ENCODE measurements at places on chromosomes 1 and 21. TPM values are rescaled to one million over a fixed set of nuclear protein-coding genes. Genes with fewer than 3 reads are reported as not detected.

The EDN2 gene
- total RNA-seq = 3.7 TPM

The C1orf116 gene
- not detected for total RNA-seq

The S100A7A gene
- total RNA-seq = not detected

The C2CD4D gene
- not detected for total RNA-seq

The PLK3 gene
- 36.6 TPM for total RNA-seq

The LAMC1 gene
- 217 TPM for total RNA-seq

The IL22RA1 gene
- not detected for total RNA-seq

The SMIM1 gene
- not detected for total RNA-seq

DNA sequence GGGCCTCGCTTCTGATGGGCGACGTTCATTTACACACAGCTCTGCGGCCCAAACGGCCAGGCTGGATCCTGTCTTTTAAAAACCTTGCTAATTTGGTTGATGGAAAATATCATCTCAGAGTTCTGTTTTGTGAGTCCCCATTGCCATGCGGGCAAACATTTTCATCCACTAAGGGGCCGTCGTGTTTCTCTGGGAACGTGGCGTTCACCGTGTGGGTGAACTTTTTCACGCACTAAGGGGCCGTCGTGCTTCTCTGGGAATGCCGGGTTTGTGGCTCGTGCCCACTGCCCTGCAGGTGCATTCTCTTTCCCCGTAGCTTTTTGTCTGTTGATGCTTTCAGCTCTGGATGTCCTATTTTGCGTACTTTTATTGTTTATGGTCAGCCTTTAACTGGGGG lies 6.8 kb downstream of the COL18A1 start:
- no peak for DNase-seq

GRCh38 chr1:205243350-205244191 lies 15.8 kb downstream of the TMCC2 start:
- no peak for DNase-seq

GRCh38 chr1:13733711-13734110 lies 33.7 kb downstream of the PRDM2 start:
- DNase-seq = no peak

- DNase-seq = no peak
Observed at GRCh38 chr1:229674042-229674441, 48.0 kb downstream of the URB2 start.

GRCh38 chr1:201266774-201267173 lies 16.5 kb upstream of the PKP1 start:
- DNase-seq = no peak

DNA sequence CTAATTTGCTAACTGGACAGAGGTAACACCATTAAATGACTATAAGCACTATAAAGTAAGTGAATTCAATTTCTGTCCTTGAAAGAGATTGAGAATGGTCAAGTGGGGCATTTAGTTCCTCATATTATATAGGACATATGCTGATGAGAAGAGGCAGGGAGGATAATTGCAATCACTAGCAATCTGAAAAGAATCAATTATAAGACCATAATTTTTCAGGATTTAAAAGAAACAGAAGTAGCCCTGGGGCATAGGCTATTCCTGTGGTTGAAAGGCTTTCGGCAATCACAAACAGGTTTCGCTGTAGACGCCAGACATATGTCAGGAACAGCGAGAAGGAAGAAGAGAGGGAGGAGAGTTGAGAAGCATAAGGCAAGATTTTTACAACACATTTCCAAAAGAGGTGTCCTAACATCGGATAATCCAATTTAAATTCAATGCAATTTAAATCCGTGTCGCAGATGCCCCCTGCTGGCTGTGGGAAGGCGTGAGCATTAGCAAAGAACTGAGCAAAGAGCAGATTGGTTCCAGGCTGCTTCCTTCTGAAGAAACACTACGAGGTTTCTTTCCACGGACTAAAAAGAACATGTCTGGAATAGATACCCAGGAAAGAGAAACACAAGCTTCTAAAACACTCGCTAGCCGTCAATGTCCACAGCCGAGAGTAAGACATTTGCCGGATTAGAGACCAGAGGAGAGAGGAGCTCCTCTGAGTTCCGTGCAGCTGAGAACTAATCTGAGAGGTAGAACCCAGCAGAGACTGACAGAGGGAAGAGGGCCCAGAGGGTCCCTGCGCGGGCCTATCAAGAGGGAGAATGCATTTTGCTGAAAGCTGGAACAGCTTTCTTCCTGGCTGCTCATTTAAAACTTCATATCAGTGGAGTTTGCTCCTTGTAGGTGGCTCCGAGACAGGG lies 27.9 kb downstream of the RGS5 start:
- DNase-seq = peak; percentile 74

DNA sequence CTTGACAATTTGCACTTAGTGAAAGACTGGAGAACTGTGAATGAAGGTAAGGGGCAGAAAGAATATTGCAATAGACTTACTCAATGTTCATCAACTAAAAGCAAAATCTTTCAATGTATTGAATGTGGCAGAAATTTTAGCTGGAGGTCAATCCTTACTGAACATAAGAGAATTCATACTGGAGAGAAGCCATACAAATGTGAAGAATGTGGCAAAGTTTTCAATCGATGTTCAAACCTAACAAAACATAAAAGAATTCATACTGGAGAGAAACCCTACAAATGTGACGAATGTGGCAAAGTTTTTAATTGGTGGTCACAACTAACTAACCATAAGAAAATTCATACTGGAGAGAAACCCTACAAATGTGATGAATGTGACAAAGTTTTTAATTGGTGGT lies 80.7 kb downstream of the JMJD4 start:
- DNase-seq = no peak

- DNase-seq = no peak
Observed at GRCh38 chr1:59263111-59263510, 33.8 kb upstream of the FGGY start.

DNA sequence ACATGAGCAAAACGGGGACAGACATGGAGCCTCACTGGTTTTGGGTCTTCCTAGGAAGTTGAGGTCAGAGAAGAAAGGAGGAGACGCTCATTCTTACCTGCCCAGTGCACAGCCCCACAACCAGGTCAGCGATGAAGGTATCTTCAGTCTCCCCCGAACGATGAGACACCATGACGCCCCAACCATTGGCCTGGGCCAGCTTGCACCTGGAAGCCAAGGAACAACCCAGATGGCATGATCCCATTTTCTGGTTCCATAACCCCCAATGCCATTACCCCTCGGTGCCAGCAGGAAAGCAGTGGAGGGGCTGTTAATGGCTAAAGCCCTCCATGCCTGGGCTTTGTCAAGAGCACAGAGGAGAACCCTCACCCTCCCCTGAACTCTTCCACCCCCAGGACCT lies 15.3 kb downstream of the ENO1 start:
- DNase-seq = no peak

- DNase-seq = no peak
Observed at GRCh38 chr1:147613506-147613905, 56.8 kb downstream of the ACP6 start.

- DNase-seq = no peak
Observed at GRCh38 chr1:245589316-245589715, 434.5 kb downstream of the KIF26B start.

DNA sequence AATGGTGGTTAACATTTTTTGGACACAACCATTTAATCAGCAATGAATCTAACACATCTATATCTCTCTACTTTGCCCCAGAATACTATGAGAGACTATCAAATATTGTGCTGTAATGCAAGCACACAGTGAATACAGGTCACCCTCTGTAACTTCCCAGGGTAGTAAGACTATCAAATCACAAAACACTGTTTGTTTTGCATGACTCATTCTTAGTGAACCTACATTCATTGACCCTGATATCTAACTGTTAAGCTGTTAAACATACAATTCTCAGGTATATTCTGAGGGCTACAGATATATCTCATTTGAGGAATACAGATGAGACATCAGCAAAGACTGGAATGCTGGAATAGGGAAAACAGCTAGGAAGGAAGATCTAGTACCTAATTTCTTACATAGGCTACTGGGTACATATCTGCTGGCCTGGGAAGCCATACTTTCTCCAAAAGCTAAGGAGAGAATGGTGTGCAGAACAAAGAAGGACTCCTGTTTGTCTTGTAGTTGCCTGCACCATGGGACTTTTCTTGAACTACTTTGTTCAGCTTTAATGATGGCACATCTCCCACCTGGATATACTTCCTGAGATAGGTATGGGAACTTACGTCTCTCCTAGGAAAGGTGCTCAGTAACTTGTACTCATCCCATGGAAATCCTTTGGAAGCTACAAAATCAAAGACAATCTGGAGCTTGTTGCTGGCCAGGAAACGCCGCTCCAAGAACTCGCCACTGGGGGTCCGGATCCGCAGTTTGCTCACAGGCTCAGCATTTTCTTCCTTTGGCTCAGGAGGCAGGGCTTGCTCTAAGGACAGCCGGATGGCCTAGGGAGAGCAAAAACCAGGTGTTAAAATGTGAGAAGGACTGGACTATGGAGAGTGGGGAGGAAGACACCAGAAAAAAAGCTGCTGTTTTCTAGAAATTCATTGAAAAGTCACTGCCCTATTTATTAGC lies 51.9 kb upstream of the DMRTA2 start:
- DNase-seq = no peak

DNA sequence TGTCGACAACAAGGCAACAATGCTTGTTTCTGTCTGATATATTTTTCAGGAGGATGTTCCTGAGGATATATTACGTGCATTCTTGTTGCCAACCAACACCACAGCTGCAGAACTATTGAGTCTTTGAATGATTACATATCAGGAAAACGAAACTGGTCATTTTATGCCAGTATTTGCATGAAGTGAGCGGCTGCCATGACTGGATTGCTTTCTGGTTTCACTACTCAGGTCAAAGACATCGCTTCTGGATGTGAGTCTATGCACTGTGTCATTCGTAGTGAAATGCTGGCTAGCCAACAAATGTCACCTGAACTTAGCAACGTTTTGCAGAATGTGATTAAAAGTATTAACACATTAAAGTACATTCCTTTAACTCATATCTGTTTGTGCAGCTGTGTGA lies 35.8 kb upstream of the OLFM3 start:
- no peak for DNase-seq

DNA sequence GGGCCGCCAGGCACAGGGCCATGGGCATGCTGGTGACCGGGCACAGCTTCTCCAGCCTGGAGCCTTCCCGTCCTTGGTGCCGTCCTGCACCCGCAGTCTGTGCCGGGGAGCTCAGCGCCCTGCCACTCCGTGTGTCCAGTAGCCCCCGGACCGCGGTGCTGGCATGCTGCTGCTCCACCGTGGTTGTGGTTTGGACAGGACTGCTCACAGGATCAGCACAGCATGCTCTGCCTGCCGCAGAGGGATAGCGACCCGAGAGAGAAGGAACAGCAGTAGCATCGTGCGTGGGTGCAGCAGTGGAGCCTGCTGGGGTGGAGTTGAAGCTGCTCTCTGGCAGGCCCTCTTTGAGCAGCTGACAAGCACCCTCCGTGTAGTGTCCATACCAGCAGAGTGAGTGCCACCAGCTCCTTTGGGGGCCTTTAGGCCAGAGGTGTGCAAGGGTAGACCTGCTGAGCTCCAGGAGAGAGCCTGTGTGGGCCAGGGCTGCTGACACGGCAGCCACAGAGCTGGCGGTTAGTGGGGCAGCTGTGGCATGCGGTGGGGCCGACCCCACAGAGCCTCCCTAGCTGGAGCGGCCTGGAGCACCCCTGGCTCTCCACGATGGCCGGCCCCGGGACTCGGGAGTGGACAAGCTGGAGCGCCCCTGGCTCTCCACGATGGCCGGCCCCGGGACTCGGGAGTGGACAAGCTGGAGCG lies 6.4 kb upstream of the PCBP3 start:
- no peak for DNase-seq

DNA sequence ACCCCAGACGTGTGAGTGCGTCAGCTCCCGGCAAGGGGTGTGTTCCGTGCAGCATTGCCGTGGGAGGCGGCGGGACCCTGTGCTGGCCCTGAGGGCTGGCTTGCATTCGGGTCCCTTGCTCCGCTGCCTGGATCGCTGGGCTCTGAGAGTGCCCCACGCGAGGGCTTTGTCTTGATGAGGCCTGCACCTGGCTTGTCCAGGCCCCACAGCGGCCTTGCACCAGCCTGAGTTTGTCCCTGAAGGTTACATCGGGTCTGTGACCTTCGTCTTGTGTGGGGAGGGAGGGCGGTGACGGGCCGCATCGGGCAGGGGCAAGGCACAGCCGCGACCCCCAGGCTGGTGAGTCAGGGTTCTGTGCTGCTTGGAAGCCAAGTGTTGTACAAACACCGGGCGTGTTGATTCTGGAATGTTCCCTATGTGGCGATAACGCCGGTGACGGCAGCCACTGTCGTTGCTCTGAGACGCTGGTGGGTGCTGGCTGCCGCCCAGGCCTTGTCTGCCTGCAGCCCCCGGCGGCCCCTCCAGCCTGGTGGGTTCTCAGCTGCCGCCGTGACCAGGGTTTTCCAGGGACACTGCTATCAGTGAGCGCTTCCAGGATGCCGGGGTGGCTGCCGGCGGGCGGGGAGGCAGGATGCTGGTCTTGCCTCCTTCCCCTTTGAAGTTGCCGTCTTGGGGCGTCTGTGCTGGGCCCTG lies 42.9 kb downstream of the SLX9 start:
- DNase-seq = no peak
